CD4-positive, alpha-beta T cell treated with Interleukin-4 for 4 hours (primary cell): ENCODE measurements at places on chromosomes 6 and 20.

- no peak for DNase-seq
Measured at GRCh38 chr6:2706558-2706957, 44.2 kb downstream of the MYLK4 start.

DNA sequence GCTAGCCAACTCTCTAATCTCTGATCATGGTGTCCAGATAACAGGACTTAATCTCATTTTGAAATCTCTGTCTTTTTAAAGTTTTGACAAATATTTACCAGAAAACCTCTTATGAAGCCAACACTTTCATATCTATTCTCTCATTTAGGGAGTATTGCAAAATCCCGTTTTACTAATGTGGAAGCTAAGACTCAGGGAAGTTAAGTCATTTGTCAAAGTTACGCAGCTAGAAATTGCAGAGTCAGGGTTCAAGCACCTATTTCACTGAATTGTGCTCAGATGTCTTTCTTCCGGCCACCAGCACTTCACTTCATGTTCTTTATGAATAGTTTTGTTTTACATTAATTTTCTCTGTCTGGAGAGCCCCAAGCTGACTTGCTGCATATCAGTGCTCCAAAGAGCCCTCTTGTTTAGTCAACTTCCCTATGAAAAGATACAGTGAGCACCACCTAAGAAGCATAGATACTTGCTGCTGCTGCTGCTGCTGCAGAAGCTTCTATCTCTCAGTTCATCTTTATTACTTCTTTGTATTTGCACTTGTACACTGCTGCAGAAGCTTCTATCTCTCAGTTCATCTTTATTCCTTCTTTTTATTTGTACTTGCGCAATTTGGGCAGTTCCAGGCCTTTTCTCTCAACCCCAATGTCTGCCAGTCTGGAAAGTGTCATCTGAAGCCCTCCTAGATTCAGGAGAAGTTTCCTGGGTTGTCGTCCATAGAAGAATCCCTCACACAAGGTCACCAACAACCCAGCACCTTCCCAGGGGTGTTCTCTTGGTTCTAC is 329.7 kb downstream of the MAFB start:
- no peak for DNase-seq

DNA sequence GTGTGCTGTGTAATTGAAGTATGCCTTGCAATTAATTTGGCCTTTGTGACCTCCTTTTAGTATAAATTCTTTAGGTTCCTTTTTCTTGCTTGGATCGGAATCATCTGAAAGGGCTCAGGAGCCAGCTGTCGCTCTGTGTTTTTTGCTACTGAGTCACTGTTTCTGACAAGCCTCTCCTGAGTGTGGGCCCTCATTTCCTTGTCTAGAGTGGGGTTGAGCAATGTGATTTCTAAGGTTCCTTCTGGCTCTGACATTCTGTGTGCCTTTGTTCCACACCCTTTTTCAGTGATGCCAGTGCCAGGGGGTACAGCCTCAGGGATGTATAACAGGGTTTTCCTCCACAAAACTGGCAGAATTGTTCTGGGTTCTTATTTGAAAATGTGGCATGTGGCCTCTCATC is 26.5 kb downstream of the DAAM2 start:
- DNase-seq: no peak

DNA sequence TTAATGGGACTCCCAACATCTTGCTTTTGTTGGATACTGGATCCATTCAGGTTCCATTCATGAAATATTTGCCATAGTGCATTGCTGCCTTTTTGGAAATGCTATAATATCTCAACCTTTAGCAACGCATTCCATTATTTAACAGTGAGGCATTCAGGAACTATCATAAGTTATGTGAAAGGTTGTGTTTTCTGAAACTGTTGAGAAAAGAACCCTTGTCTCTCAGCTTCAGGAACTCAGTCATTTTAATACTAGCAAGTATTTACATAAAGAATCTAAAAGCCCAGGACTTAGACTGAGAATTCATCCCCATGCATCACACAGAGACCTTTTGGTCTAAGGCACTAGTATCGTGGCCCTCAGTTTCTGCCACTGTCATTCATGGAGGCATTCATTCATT is 24.9 kb upstream of the SASH1 start:
- no peak for DNase-seq

GRCh38 chr6:38282911-38283310 is 356.8 kb downstream of the BTBD9 start:
- DNase-seq: no peak

DNA sequence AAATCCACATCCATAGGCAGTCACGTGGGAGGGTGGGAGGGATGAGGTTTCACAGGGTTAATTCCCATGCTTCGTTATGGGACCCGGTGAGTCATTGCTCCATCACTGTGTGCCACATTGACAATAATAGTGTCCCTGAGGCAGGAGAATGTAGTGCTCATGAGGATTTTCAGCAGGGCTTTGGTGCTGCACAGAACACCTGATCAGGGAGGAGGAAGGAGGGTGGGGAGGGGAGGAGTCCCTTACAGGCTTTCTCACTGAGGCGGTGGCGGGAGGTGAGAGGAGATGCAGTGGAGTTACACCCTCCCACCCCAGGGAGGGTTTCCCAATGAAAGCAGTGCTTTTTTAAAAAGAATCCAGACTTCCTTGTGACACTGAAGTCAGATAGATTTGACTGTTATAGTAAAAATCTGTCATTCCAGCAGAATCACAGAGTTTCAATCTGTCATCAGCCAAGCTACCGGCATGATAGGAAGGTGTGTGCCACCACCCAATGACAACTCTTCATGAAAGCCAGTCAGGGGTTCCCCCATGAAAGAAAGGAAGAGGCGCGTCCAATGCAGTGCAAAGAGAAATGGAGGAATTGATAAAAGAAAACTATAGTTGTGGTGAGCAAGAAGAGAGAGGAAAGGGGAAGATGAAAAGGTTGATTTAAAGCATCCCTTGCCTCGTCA is 144.8 kb downstream of the TBC1D7 start:
- DNase-seq: no peak

DNA sequence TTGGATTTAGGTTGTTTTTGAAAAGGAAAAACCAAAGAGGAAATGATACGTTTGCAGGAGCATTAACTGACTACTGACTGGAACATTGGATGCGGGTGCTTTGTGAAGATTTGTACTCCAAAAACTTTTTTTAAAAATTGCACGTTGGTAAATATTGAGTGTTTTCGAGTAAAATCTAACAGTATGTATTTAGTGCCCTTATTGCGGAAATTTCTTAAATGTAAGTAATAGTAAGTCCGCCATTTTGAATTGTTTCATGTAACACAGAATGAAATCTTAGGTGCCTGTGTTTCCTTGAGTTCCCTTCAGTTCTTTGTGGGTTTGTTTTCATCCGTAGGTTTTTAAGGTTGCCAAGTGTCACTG is 15.2 kb upstream of the LIN28B start:
- no peak for DNase-seq

DNA sequence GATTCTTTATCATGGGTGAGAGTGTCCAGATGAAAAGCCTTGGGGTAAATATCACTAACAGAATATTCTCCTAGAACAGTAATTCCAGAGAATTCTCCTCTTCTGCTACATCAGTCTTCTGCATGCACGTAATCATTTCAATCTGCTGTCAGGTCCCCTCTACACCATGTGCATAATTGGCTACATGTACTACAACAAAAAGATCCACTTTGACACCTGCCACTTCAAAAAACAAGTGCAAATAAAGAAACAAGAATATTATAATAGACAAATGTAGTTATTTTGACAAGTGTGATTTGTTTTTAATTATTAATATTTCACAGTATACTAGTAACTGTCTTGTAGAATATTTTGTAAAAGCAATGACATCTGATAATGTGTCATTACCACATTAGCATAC is 154.2 kb downstream of the SAMD5 start:
- no peak for DNase-seq

DNA sequence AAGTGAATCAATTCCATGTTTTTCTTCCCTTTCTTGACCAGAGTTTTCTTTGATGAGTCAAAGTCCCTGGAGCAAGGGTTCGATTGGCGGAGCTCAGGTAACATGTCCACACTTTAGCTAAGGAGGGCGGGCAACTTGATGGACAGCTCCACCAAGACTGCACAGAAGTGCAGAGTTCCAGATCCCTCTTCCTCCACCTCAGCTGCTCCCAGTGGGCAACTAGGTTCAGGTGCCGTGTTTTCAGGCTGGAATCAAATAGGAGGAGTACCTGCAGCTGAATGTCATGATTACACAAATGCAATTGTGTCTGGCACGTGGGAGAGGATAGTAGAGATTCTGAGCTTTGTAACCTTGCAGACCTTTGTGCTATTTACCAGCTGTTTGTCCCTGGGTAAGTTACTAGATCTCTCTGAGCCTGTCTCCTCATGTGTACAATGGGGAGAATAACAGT is 1.9 kb upstream of the ELMO2 start:
- no peak for DNase-seq

DNA sequence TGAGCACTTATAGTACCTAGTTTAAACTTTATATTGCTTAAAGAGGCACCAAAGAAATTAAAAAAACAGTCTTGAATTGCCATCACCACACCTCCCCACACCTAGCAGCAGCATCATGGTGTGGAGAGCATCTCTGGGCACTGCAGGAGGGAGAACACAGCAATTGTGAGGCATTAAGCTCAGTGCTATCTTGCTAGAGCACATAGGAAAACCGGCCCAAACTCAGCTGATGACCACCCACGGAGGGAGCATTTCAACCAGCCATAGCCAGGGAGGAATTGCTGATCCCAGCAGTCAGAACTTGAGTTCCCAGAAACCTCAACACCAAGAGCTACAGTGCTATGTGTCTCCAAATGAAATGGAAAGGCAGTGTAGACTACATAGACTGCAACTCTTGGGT is 19.5 kb upstream of the DEFB113 start:
- DNase-seq: no peak

DNA sequence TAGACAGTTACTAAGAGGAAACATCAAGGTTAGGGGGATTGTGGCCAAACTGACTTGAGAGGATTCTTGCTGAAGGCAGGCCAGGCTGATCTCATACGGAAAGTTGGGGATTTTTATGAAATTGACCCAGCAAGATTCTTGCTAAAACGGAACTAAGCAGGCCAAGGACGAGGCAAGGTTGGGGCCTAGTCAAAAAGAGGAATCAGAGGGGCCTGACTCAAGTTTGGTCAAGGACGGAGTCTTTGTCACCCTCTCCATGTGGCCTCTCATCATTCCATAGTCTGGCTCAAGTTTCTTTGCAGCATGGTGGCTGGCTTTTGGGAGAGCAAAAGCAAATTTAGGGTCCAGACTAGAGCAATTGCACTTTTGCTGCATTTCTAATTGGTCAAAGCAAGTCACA is 7.9 kb upstream of the HECA start:
- DNase-seq: no peak

- DNase-seq: no peak
Measured at GRCh38 chr6:82083646-82084045, 163.9 kb downstream of the IBTK start.

DNA sequence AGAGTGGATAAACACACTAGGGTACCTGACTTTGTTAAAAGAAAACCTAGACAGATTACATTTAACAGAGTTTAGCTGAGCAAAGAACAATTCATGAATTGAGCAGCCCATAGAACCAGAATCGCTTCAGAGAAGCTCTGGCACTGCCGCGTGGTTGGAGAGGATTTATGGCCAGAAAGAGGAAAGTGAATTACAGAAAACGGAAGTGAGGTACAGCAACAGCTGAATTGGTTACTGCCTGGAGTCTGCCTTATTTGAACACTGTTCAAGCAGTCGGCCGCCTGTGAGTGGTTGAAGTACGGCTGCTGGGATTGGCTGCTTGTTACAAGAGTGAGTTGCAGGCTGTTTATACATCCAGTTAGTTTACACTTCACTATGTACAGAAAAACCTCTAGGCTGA is 253.8 kb upstream of the CDYL start:
- no peak for DNase-seq

DNA sequence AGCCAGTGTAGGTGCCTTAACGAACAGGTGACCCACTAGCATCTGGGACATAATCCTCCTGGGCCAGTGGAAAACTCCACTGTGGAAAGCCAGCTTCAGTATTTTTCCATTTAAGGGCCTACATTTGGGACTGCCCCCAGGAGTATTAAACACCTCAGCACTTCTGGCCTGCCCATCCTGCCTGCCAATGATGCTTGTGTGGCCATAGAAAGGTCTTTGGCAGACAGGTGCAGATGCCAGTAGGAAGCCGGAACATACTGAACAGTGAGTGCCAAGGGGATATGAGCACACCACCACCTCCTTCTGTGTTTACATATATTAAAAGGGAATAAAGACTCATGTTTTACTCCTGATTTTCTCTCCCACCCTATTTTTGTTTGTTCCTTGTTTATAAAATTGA is 19.9 kb downstream of the MCM8 start:
- no peak for DNase-seq

- DNase-seq: no peak
Measured at GRCh38 chr6:137417396-137417795, 76.8 kb downstream of the OLIG3 start.

DNA sequence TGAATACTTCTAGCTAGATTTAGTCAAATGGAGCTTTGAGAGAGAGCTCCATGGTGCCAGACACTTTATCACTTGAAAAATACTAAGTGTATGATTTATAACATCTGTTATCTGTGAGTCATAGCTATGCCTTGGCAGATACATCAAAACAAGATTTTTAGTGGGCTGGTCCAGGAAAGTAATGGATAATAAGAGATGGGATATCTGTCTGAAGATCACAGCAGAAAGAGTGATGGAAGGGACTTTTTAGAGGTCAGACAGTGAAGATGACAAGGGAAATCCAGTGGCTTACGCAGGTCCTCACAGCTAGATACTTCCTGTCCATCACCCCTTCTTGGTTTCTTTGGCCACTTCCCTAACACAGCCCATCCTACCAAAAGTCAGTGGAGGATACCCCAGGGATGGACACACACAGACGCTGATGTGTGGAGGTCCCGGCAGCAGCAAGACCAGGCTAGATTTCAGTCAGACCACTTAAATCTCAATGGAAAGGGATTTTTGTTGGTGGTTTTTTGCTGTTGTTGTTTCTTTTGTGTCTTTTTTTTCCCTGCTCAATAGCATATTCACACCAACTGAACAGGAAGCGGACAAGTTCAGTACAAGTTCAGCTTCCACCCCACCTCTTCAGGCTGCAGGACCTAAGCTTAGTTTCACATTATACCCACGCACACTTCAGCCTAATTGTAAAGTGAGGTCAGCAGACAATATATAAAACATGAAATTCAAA is 209.3 kb downstream of the ALDH8A1 start:
- no peak for DNase-seq

GRCh38 chr20:41454250-41454649 is 87.6 kb upstream of the EMILIN3 start:
- DNase-seq: no peak
